ENCODE measurements at places on chromosomes 4 and X.

GRCh38 chrX:63349307-63349706 is 1.8 kb downstream of the SPIN4 start:
- DNase-seq = no peak

GRCh38 chrX:138709886-138710791 is 1.4 kb downstream of the FGF13 start:
- DNase-seq = no peak

DNA sequence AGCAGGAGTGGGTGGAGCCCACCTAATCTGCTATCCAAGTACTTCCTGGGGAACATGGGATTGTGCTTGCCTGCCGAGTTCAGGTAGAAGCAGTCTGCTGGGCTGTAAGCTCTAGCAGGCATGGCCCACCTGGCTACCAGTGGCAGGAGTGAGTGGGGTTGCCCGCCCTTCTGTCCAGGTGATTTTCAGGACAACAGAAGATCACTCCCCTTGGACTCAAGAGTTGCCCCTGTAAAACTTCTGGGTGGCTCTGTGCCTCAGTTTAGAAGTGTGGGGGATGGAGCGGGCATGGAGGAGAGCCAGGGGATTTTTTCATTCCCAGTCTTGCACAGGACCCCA is 43.5 kb downstream of the NDST3 start:
- DNase-seq = no peak

- DNase-seq = no peak
These were observed 2.3 kb downstream of the FHDC1 start for GRCh38 chr4:152938237-152938947.

DNA sequence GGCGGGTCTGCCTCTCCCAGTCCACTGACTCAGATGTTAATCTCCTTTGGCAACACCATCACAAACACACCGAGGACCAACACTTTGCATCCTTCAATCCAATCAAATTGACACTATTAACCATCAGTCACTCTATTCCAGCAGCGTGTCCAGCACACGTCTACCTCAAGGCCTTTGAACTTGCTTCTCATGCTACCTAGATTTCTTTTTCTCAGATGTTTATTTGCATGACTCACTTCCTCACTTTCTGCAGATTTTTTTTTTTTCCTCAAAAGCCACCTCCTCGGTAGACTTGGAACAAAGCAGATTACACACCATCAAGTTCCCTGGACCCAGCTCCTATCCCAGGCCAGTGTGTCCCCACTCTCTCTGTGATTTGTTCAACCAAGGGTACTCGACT is 49.5 kb downstream of the SUPT20HL2 start:
- no peak for DNase-seq

DNA sequence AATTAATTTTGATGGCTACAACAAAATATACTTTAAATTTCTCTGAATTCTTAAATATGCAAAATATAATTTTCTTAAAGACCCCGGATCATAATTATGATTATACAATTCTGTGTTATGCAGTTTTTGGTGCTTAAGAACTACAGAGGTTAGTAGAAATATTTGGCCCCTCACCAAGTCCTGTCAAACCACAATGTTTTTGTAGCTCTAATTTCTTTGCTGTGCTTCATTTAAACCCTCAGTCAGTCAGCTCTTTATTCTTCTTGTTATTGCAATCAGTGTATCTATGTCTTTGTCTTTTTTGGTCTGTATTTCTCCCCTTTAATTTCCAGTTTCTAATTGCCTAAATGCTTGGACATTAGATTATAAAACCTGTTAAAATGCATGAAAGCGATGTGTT is 186.1 kb downstream of the CAMK2D start:
- no peak for DNase-seq

DNA sequence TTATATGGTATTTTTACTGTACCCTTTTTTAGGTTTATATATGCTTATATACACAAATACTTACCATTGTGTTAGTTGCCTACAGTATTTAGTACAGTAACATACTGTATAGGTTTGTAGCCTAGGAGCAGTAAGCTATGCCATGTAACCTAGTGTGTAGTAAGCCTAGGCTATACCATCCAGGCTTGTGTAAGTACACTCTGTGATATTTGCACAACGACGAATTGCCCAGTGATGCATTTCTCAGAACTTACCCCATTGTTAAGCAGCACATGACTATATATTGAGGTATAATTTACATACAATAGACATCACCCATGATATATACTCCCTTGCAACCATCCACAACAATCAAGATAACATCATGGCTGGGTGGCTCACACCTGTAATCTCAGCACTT is 40.1 kb downstream of the STAG2 start:
- DNase-seq = no peak
